Stimulated activated CD8-positive, alpha-beta memory T cell treated with anti-CD3 and anti-CD28 coated beads, Interleukin-4, amount 100 ng/mL, for 24 hours (primary cell): ENCODE measurements at places on chromosomes 7 and 10.

GRCh38 chr7:26891400-26892350, 27.3 kb upstream of the SKAP2 start:
- no peak for DNase-seq

DNA sequence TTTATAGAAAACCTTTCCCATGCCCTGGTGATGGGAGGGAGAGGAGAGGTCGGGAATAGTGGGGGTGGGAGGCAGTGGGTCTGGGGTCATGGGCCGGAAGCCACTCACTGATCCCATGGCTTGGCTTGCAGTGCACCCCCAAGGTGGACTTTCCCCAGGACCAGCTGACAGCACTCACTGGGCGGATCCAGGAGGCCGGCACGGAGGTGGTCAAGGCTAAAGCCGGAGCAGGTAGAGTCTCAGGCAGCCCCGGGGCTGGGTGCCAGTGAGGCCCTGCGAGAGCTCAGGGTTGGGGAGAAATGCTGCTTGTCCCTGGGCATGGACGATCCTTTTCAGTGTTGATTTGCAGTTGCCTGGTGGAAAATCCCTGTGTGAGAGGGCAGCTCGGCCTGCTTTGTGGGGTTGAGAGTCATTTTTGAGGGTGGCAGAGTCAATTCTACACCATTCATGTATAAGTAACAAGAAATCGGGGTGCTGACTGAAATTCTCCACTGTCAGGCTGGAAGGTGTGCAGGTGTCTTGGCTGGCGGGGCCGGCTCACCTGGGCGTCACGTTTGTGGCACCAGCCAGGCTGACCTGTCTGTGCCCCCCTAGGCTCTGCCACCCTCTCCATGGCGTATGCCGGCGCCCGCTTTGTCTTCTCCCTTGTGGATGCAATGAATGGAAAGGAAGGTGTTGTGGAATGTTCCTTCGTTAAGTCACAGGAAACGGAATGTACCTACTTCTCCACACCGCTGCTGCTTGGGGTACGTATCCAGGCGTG, 16.5 kb downstream of the MDH2 start:
- DNase-seq: no peak

- no peak for DNase-seq
Observed at GRCh38 chr7:43463401-43463980, 119.4 kb upstream of the STK17A start.

- DNase-seq: no peak
Observed at GRCh38 chr7:40824461-40824860, 689.7 kb downstream of the SUGCT start.

GRCh38 chr7:45157653-45158401, at the start of gene RAMP3:
TSS of gene RAMP3 (plus strand) at chr7:45157791. CDS start at chr7:45157829, 38 bp downstream.
- no peak for DNase-seq

DNA sequence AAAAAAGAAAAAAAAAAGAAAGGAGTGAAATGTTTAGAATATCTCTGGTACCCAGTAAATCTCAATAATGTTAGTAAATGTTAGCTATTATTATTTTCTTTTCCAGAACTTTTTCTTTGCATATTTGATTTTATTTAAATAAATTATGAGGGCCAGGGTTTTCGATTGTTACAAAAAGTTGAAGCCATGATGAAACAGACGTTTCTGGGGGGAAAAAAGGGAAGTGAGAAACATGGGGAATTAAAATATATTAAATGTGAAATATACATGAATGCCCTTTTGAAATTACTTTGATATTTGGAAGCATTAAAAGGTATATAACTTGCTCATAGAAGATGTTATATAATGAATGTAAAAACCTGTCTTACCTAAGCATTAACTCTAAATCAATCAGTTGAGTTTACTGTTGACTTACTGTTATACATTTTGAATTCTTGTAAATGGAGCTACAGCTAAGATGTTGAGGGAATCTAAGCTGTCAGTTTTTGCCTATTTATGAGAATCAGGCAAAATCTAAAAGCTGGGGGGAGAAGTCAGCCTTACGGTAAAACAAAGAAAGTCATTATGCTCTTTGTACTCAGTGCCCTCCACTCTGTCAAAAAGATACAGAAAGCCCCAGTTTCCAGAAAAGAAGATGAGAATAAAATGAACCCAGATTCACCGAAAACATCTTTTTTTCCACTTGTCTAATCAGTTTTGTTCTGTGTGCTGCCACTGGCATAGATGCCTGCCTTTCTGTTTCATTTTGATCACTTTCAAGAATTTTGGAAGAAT, 30.0 kb upstream of the KDM7A start:
- no peak for DNase-seq

DNA sequence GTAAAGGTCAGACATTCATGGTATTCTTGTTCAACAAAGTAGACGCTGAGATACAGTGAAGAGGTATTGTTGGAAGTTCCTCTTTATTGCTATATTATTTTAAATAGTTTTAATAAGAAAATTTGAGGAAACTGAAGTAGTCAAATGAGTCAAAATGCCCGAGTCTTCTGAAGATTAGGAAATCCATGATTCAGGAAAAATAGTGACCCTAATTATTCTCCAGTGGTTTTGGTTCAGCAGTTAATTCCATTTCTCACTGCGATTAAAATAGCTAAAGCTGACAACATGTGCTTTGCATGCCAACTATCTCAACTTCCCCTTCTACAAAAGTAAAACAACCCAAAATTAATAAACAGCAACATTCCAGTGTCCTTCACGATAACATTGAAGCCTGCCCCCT, 32.7 kb upstream of the PFKP start:
- no peak for DNase-seq

GRCh38 chr7:126302639-126303038, 950.1 kb downstream of the GRM8 start:
- DNase-seq: no peak

- DNase-seq: no peak
Observed at GRCh38 chr10:67783606-67784294, 54.2 kb downstream of the DNAJC12 start.

DNA sequence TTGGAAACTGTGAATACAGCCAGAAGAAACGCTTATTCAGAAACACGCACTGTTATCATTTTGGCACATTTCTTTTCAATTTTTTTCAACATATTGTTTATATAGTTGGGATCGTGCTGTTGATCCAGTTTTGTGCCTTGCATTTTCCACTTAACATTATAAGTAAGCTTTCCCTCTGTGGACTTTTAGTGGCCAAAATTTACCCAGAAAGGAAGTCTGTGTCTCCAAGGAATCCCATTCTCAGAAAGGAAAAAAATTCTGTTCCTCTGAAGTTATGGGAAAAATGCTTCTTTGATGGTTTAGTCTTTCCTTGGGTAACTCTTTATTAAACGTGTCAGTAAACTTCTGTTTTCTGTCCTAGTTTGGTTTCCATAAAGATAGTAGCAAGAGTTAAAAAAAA, 280.0 kb downstream of the REEP3 start:
- no peak for DNase-seq

GRCh38 chr10:8454357-8454756, 399.9 kb downstream of the GATA3 start:
- no peak for DNase-seq

DNA sequence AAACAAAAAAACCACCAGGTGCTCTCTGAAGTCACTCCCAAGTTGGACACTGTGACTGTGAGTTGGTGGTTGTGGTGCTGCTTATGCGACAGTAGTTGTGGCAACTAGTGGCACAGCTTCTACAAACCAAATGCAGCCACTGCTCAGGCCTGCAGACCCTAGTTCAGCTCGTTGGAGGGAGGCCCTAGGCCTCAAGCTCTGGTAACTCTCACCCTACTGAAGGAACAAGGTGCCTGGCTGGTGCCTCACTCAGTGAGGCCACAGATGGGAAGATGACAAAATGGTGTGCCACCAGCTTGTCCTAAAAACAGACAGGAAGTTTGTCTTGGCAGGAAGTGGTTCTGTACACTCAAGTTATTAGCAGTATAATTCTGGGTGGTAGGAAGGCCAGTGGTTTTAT, 45.3 kb upstream of the RAPGEF5 start:
- no peak for DNase-seq

GRCh38 chr7:133645884-133646391, 393.1 kb downstream of the EXOC4 start:
- no peak for DNase-seq

DNA sequence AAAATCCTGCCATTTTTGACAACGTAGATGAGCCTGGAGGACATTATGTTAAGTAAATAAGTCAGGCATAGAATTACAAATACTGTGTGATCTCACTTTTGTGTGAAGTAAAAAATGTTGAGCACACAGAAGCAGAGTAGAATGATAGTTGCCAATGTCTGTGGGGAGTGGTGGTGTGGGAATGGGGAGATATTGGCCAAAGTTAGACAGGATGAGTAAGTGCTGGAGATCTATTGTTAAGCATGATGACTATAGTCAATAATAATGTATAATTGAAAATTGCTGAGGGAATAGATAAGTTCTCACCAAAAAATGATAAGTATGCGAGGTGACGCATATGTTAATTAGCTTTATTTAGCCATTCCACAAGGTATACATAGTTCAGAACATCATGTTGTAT, 92.0 kb downstream of the GPR85 start:
- no peak for DNase-seq

DNA sequence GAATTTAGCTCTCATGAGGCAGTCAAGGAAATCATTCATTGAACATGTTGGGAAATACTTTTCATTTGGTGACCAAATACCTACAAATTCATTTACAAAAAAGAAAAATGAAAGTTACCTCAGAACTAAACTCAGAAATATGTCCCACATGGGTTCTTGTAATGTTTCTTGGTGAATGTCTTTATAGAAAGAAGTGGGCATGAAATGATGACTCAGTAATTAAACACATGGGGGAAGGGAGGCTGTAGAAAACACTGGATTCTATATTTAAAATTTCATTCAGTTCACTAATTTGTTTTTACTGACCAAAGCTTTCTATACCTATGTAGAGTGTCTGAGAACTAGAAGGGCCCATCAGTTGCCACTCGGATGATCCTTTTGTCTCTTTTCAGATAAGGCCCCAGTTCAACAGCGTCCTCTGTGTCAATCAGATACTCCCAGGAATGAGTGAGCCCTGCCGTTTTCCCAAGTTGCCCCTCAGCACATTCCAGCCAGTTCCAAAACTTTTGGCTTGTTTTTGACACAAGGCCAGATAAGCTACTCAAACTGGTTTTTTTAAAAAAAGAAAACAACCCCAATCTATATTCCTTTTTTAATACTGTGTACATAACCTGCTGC, 49.3 kb upstream of the AGBL3 start:
- DNase-seq: no peak

DNA sequence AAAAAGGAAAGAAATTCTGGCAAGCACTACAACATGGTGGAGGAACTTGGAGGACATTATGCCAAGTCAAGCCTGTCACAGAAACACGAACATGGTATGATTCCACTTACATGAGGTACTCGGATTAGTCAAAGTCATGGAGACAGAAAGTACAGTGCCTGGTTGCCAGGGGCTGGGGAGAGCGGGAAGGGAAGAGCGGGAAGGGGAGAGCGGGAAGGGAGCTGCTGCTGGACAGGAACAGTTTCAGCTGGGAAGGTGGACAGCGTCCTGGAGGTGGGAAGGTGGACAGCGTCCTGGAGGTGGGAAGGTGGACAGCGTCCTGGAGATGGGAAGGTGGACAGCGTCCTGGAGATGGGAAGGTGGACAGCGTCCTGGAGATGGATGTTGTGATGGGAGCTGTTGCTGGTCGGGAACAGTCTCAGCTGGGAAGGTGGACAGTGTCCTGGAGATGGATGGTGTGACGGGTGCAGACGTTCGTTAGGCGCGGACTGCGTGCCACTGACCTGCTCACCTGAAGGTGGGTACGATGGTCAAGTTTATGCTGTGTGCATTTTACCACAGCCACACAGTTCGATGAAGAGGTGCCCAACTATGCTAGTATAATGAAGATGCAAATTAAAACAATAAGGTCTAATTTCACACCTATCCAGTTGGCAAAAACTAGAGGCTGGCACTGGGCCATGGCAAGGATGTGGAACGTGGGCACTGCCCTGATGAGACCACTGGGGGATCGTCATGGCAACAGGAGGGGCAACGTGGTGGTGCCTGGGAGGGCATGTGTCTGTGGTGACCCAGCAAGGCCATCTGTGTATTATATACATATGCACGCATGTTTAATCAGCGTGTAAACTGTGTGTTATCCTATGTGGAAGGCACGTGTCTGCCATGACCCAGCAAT, 103.8 kb downstream of the NKX6-2 start:
- no peak for DNase-seq

- DNase-seq: no peak
Observed at GRCh38 chr10:48805848-48806247, 121.2 kb downstream of the WDFY4 start.

- DNase-seq: no peak
Observed at GRCh38 chr7:388023-388960, 98.3 kb downstream of the FOXL3 start.

DNA sequence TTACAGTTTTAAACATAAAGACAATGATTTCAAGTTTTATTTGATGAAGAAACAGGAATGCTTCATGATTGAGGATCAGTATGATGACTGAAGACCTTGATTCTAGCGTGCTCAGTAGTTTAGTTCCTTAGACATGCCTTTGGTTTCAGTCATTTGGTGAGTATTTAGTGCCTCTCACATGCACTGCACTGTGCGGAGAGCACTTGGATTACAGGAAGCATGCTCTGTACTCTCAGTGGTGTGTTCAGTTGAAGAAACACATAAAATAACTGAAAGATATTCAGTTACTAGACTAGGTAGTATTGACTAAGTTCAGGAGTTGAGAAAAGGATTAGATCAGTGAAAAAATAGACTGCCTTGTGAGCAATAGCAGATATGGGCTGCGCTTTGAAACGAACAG, 25.5 kb downstream of the RBM17 start:
- DNase-seq: no peak

GRCh38 chr10:122293156-122293960, 22.3 kb downstream of the BTBD16 start:
- no peak for DNase-seq

DNA sequence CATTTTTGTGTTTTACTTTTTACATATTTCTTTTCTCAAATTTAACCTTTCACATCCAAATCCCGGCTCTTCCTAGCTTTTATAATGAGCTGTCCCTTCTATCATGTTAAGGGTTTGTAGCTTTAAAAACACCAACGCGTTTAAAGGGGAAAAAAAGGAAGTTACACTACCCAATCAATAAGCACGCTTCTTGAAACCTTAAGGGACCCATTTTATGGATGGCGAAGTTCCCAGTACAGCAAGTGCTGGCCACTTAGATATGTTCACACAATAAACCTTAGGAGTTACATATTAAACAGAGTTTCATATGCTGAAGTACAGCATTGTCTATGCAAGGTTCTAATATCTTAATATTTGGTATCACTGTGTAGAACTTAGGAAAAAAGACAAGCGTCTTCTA, 1.8 kb downstream of the GNG11 start:
- no peak for DNase-seq
